Spleen (tissue), 13 donors: ENCODE measurements at places on chromosomes 4 and X.

DNA sequence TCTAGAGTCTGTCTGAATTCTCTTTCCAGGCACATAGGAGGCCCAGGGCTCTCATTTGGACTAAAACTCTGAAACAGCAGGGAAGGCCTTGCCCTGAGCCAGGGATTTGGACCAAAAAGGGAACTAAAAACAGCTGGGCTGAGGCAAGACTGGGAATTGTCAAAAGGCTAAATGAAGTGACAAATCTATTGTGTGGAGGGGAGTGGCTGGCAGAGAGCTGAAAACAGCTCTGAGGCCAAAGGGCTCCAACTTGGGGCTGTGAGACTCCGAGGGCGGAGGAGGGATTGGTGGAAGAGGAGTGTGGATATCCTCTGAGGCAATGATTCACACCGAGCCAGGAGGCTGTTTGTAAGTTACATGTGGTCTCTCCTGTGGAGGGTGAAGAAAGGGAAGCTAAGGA, 63.2 kb downstream of the PHEX start:
- no peak for DNase-seq

DNA sequence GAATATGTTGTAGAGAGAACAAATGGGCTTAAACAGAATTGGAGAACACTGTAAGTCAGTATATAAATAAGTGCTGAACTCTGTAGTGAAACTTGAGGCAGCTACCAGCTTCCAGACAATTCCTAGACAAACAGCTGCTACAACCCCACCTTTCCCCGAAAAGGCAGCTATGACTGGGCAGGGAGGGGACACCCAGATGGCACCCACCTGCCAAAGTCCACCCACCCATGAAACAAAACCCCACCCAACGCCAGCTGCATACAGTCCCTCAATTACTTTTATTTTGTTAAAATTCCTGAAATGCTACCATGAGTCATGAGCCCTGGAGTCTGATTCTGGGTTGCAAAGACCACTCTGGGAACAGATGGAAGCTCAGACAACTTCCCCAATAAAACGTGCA, 24.4 kb downstream of the RELL1 start:
- DNase-seq = no peak

- no peak for DNase-seq
Measured at GRCh38 chrX:79415056-79415455, 47.9 kb upstream of the ITM2A start.

DNA sequence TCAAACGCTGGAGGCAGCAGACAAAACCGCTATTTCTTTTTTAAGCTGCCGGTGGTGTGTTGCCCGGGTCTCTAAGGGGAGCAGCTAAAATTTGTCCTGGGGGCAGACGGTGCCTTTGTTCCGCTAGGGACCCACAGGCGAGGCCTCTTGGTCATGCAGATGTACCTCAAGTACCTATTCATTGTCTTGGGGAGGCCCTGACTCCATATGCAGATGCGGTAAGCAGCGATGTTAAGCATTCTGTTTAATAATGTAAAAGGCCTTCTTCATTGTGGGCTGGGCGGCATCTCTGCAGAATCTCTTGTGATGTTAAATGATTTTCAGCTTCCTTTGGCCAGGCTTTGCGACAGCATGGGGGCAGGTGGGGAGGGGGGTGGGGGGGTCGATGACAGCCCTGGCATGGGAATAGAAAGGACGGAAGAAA, 98.9 kb upstream of the PJA1 start:
- DNase-seq = no peak

GRCh38 chrX:40248822-40249221, 151.1 kb upstream of the BCOR start:
- DNase-seq = no peak

- DNase-seq = no peak
Measured at GRCh38 chr4:185738820-185739219, 73.2 kb downstream of the SORBS2 start.

DNA sequence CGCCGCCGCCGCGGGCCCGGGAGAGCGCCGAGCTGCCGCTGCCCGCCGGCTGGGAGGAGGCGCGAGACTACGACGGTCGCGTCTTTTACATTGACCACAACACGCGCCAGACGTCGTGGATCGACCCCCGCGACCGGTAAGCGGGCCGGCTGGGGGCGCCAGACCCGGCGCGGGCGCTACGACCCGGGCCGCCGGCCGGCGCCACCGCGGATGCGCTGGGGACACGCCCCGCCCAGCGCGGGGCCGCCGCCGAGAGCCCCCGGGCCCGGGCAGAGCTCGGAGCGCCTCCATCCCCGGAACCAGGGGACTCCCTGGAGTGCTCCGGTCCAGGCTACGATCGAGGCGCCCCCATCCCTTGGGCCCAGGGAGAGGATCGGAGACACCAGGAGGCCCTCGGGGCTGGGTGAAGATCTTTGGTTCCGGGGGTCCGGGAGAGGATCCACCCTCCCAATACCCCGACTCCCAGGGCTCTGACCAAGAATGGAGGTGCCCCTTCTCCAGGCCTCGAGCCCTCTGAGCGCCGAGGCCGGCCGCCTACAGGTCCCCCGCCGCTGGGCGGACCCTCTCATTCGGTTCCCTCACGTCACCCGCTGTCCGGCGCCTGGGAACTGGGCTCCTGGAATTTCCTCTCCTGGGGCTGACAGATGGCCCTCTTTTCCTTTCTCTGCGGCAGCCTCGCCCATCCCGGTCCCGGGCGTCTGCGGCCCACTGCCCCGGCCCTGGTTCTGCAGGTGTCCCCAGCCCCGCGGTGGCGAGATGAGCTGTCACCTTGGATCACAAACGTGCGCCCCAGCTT, 48.8 kb downstream of the CLDN34 start:
- peak; percentile 85 for DNase-seq

- DNase-seq = no peak
Measured at GRCh38 chrX:79081895-79082512, 62.5 kb upstream of the GPR174 start.

- no peak for DNase-seq
Measured at GRCh38 chrX:13750204-13750603, 15.7 kb downstream of the OFD1 start.

GRCh38 chr4:84237008-84237407, 262.1 kb downstream of the NKX6-1 start:
- DNase-seq = no peak

GRCh38 chr4:87209696-87210095, 10.7 kb downstream of the KLHL8 start:
- DNase-seq = peak; percentile 89

GRCh38 chrX:100973411-100973810, 3.9 kb downstream of the ARL13A start:
- no peak for DNase-seq

- no peak for DNase-seq
Measured at GRCh38 chr4:116005037-116005805, 891.8 kb upstream of the NDST4 start.

- DNase-seq = no peak
Measured at GRCh38 chr4:90254357-90254756, 127.2 kb downstream of the CCSER1 start.

GRCh38 chrX:111830571-111830970, 45.4 kb upstream of the TRPC5OS start:
- no peak for DNase-seq

GRCh38 chrX:63652086-63652765, 132.8 kb downstream of the ARHGEF9 start:
- DNase-seq = no peak

DNA sequence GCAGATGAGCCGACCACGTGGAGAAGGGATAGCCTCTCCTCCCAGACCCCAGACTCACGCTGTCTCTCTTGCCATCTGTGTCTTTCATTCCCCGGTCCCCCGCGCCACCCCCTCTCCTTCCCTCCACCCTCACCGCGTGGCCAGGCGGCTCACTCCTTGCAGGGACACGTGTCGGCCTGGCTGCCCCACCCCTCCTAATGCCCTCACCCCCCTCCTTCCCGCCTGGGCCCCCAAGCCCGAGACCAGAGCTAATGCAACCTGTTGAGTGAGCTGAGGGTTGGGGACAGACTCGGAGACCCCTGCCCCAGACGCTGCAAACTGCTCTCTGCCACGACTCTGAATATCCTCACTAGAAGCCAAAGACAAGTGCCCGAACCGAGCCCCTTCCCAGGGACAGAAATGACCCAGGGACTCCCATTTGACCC, 1.8 kb downstream of the SLC38A5 start:
- DNase-seq = peak; percentile 83

GRCh38 chrX:96424007-96424406, 260.6 kb upstream of the DIAPH2 start:
- DNase-seq = no peak

DNA sequence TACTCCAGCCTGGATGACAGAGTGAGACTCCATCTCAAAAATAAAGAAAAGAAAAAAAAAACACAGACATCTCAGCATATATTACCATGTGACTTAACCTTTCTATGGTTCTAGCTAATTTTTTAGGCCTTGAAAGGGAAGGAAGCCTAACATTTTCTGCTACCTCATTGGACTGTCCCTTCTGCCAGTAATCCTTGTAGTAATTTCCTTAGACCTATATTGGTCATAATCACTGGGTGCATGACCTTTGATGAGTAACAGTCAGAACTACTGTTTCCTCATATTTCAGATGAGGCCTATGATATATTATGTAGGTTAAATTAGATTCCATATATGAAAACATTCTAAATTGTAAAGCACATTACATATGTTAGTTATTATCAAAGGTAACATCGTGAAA, 9.6 kb downstream of the XIAP start:
- DNase-seq = no peak

DNA sequence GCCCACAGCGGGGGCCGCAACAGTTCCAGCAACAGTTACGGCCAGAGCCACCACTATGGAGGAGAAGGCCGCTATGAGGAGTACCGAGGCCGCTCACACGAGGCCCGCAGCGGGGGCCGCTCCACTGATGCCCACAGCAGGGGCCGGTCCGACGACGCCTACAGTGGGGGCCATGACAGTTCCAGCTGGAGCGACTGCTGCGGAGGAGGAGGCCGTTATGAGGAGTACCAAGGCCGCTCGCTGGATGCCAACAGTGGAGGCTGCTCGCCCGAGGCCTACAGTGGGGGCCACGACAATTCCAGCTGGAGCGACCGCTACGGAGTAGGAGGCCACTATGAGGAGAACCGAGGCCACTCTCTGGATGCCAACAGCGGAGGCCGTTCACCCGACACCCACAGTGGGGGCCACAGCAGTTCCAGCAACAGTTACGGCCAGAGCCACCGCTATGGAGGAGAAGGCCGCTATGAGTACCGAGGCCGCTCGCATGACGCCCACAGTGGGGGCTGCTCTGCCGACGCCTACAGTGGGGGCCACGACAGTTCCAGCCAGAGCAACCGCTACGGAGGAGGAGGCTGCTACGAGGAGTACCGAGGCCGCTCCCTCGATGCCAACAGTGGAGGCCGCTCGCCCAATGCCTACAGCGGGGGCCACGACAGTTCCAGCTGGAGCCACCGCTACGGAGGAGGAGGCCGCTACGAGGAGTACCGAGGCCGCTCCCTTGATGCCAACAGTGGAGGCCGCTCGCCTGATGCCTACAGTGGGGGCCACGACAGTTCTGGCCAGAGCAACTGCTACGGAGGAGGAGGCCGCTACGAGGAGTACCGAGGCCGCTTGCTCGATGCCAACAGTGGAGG, 1.7 kb downstream of the RBMXL3 start:
- DNase-seq = no peak
